ENCODE measurements at places on chromosomes 6 and 20.
A peak's percentile ranks its signal among the peaks of the same experiment; 100 is the strongest.

GRCh38 chr20:13260650-13261279 lies 39.7 kb downstream of the ISM1 start:
- no peak for DNase-seq

DNA sequence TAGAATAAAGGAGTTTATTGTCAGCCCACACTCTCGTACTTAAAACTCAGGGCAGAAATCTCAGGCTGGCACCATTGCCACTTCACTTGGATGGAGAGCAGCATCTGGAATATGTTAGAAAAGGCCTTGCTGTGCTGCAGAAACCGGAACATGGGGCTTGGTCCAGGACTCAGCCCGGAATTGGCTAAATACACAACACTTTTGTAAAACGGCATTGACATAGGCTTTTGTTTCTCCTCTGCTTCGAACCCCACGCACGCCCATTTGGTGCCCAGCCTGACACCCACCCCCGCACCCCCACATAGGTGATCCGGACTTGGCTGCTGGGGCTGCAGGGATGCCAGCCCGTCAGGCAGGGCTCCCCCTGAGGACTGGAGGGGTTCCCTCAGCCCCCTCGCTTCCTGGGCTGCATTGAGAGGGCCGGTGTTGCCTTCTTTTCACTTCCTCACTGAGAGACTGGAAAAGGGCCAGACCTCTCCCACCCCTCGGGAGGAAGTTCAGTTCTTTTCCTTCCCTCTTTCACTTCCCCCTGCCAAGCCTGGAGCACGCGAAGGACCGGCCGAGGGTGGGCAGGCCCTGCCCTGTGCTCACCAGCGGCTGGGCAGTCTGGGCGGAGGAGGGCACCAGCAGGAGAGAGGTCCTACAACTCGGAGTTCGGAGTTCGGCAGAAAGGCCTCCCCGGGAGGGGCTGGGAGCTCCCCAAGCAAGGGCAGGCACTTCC lies 17.9 kb upstream of the CST3 start:
- no peak for DNase-seq

DNA sequence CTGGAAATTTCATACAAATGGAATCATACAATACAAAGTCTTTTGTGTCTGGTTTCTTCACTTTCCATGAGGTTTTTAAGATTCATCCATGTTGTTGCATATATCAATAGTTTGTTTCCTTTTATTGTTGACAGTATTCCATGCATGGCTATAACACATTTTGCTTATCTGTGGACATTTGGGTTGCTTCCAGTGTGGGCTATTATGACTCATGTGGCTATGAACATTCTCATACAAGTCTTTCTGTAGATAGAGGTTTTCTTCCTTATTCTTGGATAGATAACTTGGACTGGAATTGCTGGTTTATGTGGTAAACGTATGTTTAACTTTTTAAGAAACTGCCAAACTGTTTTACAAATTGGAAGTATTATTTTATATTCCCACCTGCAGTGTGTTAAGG lies 30.0 kb upstream of the KIF6 start:
- no peak for DNase-seq

DNA sequence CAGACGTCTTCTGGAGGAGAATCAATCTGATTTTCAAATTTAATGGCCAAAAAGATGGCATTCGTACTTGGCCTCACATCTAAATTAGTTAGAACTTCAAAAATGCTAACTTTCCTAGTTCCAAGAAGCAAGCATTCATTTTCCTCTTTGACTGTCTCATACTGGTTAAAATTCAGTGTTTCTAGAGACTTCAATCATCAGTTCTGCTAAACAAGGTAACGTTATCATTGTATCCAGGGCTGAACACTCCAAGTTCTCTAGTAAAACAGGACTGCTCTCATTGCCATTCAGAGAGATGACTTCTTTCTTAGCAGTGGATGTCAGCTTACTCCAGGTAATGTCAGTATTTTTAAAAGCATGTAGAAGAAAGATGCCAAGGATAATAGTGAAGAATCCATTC lies 34.6 kb upstream of the ENTPD6 start:
- no peak for DNase-seq

DNA sequence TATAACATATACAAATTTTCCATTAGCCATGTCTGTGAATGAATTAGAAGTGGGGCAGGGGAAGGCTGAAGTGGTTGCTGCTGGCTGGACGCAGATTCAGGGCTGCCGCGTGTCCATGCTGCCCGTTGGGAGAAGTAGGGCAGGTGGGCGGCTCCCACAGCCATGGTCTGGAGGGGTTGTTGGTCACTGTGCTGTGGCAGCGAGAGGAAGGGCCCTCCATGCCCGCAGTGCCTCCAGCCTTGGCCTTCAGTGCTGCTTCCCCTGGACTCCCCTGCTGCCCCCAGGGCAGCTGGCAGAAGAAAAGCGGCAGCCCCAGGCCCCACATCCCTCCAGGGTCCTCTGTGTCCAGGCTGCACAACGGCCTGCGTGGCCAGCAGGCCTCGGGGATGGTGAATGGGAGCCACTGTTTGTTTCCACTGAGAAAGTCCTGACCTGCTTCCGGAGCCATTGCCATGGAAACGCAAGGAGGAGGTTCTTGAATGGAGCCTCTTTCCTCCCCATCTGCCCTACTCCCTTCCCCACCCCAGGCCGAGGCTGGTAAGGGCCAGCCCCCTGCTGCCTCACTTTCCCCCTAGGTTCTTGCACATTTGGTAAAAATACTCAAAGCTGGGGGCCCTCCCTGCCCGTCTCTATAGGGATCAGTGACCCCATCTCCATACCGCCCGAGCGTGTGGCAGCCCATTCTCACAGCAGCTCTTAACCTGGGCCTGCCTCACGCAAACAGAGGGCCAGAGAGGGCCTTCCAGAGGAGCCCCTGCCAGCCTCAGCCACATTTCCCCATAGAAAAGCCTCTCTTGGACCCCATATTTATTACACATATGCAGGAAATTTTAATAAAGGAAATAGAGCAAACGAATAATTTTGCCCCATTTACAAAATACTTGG lies 113.3 kb downstream of the SASH1 start:
- no peak for DNase-seq

DNA sequence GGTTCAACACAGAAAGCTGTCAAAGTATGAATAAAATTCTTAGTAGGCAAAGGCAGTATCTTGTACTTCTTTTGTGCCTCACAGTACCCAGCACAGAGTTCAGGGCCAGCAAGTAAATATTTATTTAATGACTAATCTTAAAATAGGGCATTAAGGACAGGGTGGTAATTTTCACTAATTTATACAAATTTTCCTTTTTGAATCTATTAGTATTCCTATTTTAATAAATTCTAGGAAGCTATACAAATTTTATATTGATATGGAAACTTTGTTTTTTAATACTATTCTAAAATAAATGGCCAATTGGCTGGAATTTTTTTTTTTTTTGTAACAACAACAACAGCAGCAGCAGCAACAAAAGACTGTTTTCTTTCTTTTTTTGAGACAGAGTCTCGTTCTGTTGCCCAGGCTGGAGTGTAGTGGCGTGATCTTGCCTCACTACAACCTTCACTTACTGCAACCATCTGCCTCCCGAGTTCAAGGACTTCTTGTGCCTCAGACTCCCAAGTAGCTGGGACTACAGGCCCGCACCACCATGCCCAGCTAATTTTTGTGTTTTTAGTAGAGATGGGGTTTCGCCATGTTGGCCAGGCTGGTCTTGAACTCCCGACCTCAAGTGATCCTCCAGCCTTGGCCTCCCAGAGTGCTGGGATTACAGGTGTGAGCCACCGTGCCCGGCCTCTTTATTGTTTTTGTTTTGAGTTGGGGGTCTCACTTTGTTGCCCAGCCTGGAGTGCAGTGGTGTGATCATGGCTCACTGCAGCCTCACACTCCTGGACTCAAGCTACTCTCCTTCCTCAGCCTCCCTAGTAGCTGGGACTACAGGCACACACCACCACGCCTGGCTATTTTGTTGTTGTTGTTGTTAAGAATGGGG lies 85.2 kb downstream of the FKBP5 start:
- no peak for DNase-seq

GRCh38 chr20:11918981-11919380 lies 1.3 kb downstream of the BTBD3 start:
- DNase-seq = no peak

- DNase-seq = no peak
Measured at GRCh38 chr6:82370788-82371187, 7.2 kb downstream of the TPBG start.

DNA sequence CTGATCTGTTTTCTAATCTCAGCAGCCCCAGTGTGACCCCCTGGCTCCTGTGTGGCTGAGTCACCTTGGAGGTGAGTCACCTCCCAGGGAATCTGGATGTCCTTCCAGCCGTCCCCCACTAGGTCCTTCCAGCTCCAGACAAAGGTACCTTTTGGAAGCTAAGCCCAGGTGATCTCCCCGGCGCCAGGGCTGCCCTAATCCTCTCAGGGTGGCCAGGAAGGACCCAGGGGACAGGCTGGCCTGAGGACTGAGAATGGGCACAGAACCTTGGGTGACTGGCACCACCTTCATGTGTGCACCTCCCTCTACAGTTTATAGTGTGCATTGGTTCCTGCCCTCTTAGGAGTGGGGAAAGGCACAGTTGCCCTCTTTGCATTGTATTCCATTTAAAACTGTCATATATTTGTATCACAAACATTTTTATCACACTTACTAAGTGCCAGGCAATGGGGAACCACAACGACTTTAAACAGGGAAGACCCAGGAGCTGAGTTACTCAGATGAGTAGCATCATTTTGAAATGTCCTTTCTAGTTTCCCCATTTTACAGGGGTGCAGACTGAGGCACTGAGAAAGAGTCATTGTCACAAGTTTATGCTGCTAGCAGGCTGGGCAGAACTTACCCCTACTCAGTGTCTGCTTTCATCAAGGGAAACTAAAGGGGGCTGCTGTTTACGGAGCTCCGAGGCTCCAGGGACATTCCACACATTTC lies 2.6 kb upstream of the BPIFB4 start:
- peak; percentile 41 for DNase-seq

GRCh38 chr6:32906539-32906938 lies 34.3 kb downstream of the HLA-DMB start:
- DNase-seq = peak; percentile 23

DNA sequence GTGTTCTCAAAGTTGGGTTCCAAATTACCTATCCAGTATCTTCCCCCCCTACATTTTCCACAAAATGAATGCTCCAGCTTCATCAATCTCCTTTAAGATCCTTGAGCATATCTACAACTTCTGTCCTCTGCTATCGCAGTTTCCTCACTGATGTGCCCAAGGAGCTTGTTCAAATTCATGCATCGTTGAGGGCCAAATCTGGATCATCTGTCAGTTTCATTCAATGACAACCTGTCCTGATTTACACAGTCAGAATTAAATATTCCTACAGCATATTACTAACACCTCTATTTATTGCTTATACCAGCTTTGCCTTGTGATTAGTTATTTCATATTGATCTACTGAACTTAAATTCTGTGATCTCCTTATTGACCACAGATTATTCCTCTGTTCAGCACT lies 68.7 kb downstream of the GRM1 start:
- no peak for DNase-seq

GRCh38 chr6:151962246-151962846 lies 154.9 kb downstream of the ESR1 start:
- DNase-seq = peak; percentile 38

- DNase-seq = no peak
Measured at GRCh38 chr6:4486568-4487315, 289.5 kb upstream of the CDYL start.

GRCh38 chr6:32432050-32432450 lies 7.6 kb upstream of the HLA-DRA start:
- DNase-seq = peak; percentile 20

DNA sequence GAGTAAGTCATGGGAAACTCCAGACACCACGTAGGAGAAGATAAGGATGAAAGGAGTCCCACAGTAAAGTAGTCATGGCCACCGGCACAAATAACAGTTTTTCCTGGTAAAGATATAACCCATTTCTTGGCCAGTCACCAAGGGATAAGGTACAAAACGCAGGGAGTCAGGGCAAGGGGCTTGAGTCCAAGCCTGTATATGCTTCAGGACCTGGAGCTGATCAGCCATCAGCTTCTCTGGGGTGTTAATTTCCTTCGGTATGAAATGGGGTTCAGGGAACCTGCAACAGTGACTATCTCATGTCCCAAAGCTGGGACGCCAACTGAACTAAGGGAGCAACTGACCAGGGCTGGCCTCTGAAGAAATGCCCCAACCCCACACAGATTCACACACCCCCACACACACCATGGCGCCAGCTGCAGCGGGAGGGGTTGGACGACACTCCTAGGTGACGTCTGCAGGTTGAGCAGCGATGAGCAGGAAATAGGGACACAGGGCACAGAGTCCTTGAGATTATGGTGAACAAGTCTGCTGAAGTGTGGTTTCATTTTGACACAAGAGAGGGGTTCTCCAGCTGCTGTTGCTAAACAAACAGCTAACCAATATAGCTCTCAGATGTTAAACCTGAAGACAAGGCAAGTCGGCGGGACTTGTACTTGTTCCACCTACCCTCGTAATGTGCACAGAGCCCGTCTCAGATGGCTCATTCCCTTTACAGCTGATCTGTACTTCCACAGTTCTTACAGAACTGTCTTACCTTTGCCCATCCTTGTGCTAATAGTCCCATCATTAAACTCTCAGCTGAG lies 7.4 kb upstream of the ADTRP start:
- DNase-seq = no peak

DNA sequence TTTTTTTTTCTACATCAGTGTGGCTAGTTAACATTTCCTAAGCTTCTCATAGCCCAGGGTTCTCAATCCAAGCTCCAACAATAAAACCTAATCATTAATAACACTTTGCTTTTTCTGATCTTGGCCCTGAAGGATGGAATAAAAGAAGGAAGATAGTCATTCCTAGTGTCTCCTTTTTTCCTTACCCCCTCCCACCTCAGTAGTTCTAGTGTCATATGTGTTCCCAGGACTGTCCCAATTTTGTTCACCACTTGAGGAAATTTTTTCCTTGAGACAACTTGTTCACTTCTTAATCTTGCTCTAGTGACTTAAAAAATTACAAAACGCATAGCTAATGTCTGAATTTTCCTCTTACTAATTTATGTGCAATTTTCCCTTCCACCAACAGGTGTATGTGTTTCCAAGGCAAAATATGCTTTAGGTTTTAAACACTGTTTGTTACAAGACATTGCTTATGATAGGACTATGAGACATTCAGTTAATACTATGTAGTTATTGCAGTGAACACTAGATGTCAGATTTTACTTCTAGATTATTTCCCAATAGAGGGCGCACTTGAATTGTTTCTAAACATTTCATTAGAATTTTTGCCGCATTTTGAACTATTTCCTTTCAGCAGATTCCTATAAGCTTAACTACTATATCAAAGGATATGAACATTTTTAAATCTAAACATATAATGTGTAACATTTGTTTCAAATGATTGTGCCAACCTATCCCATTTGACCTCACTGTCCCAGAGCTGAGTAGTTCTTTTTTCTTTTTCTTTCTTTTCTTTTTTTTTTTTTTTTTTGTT lies 18.5 kb upstream of the C6orf141 start:
- DNase-seq = peak; percentile 83

DNA sequence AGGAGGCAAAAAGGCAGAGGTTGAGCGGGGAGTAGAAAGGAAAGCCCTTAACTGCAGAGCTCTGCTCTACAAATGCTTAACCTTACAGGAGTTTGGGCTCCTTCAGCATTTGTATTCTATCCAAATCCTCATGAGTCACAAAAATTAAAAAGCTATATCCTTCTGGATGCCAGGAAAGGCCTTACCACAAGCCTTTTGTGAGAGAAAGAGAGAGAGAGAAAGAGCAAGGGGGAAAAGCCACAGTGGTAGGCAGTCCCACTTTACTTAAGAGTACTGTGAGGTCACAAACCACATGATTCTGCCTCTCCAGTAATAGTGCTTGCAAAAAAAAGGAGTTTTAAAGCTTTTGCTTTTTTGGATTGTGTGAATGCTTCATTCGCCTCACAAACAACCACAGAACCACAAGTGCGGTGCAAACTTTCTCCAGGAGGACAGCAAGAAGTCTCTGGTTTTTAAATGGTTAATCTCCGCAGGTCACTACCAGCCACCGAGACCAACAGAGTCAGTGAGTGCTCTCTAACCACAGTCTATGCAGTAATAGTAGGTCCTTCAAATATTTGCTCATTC lies at the start of gene RUNX2:
RUNX2 (plus strand) TSS at position 375 of the 567 bp plus-strand sequence. CDS start 397 bp downstream, outside the sequence.
- DNase-seq = peak; percentile 77
